ENCODE measurements at places on chromosomes 16 and 17.

- no peak for DNase-seq
Measured at GRCh38 chr16:56632156-56632847, at the start of gene MT1M. TSS of gene MT1M (plus strand) at chr16:56632659. CDS start at chr16:56632732, 73 bp downstream.

DNA sequence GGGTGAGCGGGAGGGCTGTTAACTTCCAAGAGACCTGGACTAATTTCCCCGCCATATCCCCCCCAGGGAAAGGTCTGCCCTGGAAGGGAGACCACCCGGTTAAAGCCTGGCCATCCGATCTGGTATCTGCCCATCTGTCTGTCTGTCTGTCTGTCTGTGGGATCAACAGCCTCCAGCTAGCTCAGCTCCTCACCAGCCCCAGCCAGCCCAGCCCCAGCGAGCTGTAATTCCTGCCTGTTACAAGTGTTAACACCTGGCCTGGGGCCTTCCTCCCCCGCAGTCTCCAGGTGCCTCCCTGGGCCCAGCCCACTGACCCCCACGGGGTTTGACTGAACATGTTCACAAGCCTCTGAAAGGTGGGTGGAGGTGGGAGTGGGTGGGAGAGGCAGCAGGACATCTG is 4.0 kb downstream of the WNT3 start:
- DNase-seq: no peak

DNA sequence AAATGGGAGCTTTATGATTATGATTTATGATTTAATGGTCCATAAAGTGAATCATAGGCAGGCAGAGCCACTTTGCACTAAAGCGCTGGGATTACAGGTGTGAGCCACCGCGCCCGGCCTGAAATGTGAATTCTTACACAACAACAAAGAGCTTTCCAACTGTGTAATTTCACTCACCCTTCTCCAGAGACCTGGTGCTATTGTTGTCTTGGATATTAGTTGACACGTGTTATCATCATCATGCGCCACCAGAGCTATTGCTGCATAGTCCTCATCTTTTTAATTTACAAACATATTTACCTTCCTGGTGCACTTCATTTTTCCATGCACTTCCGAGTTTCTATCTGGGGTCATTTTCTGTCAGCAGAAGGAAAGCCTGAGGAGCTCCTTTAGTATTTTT is 4.8 kb upstream of the UTS2R start:
- DNase-seq: no peak

DNA sequence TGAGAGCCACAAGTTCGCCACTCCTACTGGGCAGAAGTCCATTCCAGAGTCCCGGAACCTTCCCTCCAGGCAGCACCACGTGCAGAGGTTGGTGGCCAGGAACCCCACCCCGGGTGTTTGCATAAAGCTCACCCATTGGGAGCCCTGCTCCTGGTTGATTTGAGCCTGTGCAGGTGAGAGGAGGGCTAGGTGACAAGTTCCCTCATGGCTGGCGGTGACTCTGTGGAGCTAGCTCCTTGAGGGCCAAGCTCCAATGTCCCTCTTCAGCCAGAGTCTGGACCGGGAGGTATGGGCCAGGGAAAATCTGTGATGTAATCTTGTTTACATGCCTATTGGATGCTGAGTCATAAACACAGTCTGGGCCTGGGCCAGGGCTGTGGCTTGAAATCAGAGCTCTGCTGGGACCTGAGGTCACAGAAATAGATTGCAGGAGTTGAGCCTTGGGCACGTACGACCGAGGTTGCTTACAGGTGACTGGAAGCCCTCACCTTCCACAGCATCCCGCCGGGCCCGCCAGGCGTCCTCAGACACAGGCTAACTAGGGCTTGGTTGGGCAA is 118.9 kb downstream of the AATF start:
- no peak for DNase-seq

GRCh38 chr16:69804297-69804696 is 42.2 kb downstream of the WWP2 start:
- no peak for DNase-seq

DNA sequence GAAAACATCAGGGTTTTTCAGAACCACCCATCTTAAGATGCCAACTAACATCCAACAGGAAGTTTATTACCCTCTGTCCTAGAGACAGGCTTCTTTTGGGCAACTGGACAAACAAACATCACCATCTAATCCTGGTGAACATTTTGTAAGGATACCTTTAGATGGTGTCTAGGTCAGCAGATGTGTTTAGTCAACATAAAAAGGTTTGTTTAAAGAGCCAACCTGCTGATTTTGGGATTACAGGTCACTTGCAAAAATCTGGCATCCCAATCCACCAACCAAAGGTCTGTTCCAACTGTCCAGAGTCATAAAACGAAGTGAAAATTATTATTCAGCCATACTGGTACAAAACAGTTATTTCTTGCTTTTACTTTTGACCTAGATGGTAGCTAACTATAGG is 145.2 kb upstream of the C17orf78 start:
- no peak for DNase-seq

DNA sequence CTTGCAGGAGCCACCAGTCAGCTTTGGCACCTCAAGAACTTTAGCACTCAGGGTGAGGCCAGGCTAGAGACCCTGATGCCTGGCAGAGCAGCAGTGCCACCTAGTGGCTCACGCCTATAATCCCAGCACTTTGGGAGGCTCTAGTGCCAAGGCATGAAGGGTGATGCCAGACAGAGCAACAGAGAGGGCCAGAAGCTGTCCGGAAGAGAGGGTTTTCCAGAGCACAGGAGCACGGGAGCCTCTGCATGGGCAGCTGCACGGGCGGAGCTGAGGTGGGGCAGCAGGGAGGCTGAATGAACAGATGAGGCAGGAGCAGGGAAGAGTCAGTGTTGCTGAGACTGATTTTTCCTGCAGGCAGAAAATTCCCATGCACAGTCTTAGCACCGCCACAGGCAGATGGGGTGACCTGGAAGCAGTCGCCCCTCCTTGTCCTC is 38.9 kb downstream of the MYH3 start:
- peak; percentile 28 for DNase-seq

DNA sequence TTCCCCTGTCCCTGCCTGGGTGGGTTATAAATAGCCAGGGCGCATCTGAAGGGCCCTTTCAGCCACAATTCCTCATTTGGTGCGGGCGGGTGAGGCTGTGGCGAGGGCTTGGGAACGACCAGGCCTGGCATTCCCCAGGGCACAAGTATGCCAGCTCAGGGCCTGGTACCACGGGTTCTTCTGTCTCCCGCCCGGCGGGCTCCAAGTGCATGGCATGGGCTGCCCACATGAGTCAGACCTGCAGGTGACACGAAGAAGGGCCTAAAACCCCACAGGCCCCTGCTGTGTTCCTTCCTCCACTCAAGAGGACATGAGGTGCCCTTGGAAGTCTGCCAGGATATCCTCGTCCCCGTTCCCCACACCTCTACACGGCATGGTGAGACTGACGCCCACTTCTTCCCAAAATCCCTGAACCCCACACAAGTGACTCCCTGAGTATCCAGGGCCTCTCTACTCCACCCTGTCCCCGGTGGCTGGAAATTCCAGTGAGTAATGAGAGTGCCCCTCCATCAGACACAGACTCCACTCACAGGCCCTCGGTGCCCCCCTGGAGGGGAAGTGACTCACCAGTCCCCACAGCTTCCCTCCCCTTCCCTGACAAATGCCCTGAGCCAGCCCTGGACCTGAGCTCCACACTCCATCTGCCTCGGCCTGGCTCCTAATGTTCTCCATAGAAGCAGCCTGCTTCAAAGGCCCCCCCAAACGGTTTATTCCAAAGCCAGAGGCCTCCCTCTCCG is 68.8 kb downstream of the ABR start:
- DNase-seq: no peak

GRCh38 chr16:88264641-88265285 is 118.0 kb upstream of the ZNF469 start:
- DNase-seq: no peak

DNA sequence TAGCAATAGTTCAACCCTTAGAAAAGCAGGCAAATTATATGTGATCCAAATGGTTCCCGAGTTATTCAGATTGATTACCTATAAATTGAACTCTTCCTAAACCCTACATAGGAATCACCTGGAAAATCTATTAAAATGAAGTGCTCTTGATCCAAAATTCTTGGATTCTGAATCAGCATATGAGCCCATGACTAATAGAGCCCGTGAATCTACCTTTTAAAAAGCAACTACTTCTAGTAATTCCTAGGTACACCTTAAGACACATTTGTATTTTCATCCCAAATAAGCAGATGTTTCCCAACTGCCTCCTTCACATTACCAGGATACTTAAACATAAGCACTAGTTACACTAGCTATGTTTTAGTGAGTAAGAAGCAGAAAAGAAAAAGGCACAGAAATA is 1171.0 kb upstream of the GOT2 start:
- no peak for DNase-seq

DNA sequence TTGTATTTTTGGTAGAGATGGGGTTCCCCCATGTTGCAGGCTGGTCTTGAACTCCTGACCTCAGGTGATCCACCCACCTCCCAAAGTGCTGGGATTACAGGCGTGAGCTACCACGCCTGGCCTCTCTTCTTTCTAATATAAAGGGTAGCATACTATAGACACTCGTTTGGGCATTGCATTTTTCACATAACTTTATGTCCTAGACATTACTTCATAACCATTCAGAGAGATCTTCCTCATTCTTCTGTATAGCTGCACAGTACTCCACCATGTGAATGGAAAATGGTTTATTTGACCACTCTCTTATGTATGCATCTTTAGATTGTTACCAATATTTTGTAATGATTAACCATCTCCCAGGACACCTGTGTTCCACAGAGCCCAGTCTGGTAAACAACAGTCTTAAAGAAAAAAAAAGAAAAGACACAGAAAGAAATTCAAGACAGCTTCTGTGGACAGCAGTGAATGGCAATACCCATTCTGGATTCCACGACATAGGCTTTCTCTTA is 42.1 kb downstream of the TK2 start:
- DNase-seq: no peak

- no peak for DNase-seq
Measured at GRCh38 chr17:5832886-5833285, 237.3 kb upstream of the WSCD1 start.

DNA sequence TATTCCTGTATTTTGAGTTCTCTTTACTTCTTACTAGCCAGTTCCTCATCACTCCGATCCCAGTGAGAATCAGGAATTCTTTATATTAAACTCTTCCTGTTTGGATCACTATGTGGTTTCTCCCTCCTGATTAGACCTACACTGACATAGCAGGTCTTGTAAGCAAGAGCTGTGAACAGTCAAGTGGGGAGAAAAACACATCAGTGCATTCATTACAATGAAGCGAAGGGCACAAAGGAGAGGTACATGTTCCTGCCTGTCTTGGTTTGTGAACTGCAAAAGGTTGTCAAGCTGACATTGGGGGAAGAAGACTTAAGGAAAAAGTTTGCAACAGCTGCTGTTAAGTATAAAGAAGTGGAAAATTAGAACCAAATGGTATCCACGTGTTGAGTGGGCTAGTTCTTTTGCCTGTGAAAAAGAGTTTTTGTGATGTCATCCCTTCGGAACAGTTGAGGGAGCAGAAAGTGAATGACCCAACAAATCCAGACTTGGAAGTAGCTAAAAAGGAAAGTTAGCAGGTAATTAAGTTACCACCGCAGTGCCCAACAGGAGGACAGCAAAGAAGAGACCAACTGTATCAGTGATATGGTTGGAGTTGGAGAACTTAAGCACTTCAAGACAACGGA is 23.0 kb upstream of the TRIM25 start:
- DNase-seq: no peak

GRCh38 chr17:42697108-42697811 is 14.9 kb downstream of the CNTNAP1 start:
- no peak for DNase-seq

DNA sequence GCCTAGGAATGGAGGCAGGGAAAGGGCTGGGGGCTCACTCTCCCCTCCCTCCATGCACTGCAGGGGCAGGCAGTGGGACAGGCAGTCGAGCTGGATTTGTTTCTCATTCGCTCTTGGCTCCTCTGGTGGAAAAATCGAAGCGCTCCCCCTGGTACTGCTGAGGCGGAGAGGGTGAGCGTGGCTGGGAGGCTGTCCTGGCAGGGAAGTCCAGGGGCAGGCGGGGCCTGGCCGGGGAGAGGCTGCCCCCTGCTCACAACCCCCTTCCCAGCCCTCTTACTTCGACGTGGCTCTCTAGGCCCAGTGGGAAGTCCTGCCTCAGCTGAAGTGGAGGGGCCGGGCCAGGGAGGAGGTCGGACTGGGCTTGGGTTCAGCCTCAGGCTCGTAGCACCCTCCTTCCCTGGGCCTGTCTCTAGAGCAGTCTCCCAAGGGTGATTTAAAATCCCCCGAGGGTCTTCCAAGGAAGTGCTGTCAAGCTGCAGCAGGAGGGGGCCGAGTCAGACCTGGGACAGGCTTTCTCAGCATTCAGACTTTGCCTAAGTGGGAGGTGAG is 16.5 kb upstream of the TMEM92 start:
- DNase-seq: no peak

- DNase-seq: no peak
Measured at GRCh38 chr17:70100983-70101382, 26.0 kb downstream of the KCNJ16 start.

GRCh38 chr17:45818699-45819098 is 26.0 kb upstream of the SPPL2C start:
- DNase-seq: no peak

GRCh38 chr17:17109256-17109655 is 67.0 kb downstream of the MPRIP start:
- no peak for DNase-seq

GRCh38 chr17:50467855-50468303 is 801 bp downstream of the CHAD start:
- DNase-seq: no peak

GRCh38 chr17:59423137-59423724 is 91.8 kb downstream of the YPEL2 start:
- DNase-seq: no peak

GRCh38 chr17:61474235-61474927 is 22.2 kb downstream of the TBX4 start:
- no peak for DNase-seq

DNA sequence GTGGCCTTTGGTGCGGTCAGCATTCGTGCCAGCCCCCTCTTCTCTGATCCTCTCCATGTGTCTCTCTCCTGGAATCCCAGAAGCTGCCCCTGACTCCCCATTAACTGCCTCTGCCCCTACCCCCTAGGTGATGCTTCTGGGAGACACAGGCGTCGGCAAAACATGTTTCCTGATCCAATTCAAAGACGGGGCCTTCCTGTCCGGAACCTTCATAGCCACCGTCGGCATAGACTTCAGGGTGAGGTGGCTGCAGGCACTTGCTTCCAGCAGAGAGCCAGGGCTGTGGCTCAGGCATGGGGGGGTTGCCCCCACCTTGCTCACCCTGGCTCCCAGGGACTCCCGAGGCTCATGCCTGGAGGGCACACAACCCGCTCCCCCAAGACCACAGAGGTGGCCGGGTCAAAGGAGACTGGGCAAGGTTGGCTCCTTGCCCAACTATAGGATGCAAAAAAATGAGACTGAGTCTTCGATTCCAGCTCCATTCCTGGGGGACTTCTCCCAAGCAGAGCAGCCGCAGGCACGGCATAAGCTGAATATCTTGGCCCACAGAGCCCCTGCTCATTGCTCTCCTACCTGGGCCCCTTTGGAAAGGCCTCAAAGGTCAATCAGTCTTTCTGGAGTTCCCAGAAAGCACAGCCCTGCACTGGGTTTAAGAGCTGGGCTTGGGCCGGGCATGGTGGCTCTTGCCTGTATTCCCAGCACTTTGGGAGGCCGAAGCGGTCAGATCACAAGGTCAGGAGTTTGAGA is 3.8 kb downstream of the RAB37 start:
- DNase-seq: no peak

All from T-helper 1 cell (primary cell).